ENCODE measurements at places on chromosomes 12 and 14. TPM values are rescaled to one million over a fixed set of nuclear protein-coding genes. Genes with fewer than 3 reads are reported as not detected.

The ZNF385A gene
- total RNA-seq, result 0.38 TPM

The PZP gene
- total RNA-seq, result not detected

The HOTAIR gene
- total RNA-seq, result not detected

The CCND2 gene
- 389 TPM for total RNA-seq

DNA sequence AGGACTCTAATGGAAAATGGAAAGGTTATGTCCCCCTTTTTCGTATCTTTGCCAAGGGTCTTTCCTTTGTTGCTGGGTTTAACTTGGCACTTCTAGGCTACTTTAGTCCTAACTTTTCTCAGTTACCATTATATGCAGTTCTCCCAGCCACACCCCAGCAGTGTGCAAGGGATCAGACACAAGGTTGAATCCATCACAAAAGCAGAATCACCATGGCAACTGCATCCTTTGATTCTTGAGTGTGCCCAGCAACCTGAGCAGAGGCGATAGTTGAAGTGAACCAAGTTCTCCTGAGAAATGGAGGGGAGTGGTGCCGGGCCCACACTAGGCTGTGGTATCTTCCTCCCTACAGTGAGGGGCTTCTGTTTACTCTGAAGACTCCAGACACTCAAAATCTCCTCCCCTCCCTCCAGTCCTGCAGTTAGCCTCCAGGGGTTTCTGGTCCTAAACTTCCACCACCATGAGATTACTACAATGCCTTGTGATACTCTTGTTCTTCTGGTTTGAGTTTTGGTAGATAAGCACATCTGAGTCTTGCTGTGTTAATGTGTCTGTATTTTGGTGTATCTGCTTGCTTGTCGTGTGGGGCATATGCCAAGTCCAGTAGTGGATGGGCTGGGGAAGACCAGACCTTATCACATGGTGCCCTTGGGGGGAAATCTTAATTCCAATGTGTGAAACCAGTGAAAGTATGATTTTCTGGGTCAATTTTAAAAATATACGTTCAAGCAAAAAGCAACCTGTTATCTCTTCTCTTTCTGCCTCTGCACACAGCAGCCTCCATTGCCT, 183.9 kb downstream of the CACNA1C start:
- DNase-seq, result no peak

DNA sequence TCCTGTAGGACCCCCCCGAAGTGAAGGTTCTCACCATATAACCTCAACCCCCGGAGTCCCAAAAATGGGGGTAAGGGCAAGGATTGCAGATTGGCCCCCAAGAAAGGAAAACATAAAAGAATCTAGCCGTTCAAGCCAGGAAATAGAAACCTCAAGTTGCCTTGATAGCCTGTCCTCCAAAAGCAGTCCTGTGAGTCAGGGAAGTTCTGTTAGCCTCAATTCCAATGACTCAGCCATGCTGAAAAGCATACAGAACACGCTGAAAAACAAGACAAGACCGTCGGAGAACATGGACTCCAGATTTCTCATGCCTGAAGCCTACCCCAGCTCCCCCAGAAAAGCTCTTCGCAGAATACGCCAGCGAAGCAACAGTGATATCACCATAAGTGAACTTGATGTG, 344.2 kb upstream of the RGS6 start:
- DNase-seq, result no peak

GRCh38 chr12:89051065-89051677, 301.1 kb downstream of the DUSP6 start:
- no peak for DNase-seq

GRCh38 chr14:72472845-72473244, 421.1 kb downstream of the DPF3 start:
- no peak for DNase-seq

DNA sequence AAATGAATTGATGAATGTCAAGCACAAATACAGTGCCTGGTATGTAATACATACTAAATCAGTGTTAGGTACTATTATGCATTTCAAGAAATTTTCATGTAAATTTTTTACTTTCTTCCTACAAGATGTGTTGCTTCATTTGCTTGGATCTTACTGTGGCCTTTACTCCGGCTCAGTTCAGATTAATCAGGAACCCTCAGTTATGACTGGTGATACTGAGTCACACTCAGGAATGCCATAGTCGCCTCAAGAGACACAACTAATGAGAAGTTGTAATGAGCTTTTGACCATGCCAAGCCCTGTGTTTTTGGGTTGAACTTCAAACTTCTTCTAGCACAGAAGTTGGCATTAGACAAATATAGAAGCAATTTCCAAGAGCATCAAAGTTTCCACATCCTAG, 96.0 kb downstream of the TGFB3 start:
- DNase-seq, result no peak

GRCh38 chr12:20451761-20452160, 83.4 kb downstream of the PDE3A start:
- no peak for DNase-seq

DNA sequence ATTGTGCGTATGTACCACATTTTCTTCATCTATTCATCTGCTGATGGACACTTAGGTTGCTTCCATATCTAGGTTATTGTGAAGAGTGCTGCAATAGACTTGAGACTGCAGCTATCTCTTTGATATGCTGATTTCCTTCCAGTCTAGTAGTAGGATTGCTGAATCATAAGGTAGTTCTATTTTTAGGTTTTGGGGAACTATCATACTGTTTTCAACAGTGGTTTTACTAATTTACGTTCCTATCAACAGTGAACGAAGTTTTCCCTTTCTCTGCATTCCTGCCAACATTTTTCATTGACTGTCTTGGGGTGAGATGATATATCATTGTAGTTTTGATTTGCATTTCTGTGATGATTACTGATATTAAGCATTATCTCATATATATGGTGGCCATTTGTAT, 482.2 kb downstream of the SLC16A7 start:
- DNase-seq, result no peak
